ENCODE measurements at places on chromosomes 2 and 18.

DNA sequence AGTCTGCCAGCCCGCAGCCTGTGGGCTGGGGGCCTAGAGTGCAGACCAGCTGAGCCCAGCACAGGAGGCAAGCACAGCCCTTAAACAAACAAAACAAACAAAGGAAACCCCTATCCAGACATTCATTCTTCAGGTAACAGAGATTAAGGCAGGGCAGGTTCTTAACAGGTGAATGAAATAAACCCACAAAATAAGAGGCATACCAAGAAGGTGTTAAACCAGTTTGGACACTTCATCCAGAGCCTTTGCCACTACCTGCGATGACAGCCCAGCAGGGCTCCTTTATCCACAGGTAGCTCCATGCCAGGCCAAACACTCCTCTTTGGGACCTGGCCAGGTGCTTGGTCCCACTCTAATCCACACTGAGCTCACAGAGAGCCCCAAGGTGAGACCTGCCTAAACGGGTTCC lies 209.7 kb upstream of the SIX2 start:
- DNase-seq, result no peak

GRCh38 chr2:158482594-158482993 lies 25.8 kb downstream of the PKP4 start:
- DNase-seq, result no peak

GRCh38 chr2:162433491-162433890 lies 89.6 kb downstream of the GCA start:
- DNase-seq, result no peak

DNA sequence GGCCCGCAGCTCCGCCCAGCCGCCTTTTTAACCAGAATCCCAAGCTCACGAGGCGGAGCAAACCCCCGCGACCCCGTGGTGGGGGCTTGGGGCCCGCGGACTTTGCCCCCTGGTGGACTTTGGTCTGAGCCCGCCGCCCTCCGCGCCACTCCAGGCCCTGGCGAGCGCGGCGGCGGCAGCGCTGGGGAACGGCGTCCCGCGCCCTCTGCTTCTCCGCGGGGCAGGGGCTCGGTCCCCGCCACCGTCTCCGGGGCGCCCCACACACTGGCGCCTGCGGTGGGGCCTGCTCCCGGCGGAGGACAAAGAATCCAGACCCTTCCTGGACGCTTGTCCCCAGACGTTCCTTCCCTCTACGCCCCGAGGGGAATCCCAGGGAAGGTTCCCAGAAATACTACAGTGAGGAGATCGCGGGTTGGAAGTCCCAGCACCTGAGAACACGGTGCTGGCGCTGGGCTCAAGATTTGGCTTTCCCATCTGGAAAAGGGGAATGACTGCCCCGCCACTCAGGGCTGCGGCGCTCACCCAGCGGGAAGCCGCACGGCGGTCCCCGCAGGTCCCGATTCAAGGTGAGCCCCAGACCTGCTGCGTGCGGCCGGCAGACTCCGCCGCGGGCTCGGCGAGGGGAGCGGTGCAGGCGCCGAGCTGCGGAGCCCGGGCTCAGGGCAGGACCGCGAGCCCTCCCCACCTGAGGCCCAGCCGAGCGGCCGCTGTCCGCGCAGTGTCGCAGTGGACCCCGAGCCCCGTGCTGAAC lies at the start of gene HAAO:
HAAO (minus strand) TSS at position 1 of the 751 bp plus-strand sequence. CDS start 47 bp downstream, outside the sequence.
- DNase-seq, result no peak

DNA sequence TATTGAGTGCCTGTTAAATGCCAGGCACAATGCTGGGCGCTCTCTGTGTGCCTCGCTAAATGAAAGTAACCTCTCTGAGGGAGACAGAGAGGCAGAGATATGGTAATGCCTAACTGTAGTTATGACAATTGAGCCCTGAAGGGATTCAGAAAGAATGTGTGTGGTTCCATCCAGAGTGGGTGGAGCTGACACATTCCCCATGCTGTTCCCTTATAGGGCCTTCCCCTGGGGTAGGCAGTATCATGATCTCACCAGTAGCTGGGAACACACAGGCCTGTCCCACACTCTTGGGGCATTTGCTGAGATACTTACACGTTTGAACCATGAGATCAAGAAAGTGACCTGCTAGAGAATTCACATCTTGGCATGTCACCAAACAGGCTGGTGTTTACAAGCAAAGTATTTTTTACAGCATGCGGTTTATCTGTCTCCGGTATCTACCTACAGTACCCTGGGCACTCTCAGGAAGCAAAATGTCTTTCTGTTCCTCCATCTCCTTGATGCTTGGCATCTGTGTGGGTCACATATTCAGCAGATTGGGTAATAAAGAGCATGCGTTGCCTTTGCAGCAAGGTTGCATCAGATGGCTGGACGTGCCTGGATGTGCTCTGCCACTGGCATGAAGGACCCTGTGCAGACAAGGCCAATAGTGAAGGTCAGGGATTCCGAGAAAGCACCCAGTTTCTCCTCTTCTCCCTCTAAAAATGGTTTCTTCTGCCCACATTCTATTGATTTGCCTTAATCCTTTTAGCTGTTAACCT lies 9.4 kb downstream of the CTIF start:
- DNase-seq, result no peak

DNA sequence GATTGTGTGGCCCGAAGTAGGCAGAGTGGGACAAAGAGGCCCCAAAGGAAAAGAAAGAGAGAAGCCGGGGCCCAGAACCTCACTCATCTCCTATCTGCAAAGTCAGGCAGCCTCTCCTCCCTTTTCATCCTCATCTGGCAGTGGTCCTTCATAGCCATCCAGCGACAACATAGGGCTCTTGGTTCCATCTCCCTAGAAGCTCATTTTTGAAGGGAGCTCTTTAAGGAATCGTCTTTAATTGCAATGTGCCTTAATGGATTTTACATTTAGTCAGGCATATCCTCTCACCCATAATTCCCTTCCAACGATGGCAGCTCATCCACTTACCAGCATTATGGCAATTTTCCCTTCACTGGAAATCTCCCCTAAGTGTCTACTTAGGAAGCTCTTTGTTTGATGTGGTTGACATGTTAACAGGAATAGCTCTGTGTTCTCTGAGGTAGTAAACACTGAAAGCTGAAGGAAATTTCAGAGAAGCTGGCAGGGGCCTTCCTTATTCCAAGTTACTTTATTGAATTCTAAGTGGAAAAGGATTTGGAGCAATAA lies 780.6 kb downstream of the TSN start:
- DNase-seq, result no peak

DNA sequence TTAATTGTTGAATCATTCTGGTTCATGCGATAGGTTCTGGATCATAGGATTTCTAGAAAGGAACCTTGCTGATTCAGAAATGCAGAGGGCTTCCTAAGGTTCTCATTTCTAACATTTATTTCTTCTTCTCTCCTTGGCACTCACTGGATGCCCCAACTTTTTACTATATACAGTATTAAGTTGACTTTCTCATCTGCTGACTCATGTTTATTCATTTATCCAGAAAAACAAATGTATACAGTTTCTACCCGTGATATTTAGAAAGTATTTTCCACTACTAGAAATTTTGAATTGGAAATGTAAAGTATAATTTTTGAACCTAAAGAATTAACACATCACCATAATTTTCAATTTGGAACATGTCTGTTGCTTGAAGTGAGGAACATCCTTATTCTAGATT lies 32.2 kb upstream of the OTX1 start:
- no peak for DNase-seq

- DNase-seq, result no peak
These were observed 59.3 kb downstream of the ETAA1 start for GRCh38 chr2:67456428-67456827.

- no peak for DNase-seq
These were observed 6.1 kb downstream of the MPV17 start for GRCh38 chr2:27316655-27317412.

DNA sequence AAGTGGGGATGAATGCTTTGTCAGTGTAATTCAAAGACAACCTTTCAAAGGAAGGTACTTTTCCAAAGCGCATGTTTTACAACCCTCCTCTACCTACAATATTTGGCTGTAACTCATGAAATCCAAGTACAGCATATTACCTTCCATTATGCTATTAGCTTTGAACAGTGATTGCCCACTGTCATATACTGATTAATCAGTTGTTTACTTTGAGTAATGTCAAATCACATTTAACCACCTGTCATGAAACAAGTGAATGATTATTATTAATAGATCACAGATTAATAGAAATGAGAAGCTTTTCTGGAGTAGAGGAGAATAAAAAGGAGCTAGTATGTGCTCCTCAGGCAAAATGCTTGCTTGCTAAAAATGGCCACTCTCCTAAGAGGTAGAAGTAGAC lies 150.5 kb upstream of the SMAD7 start:
- DNase-seq, result no peak

GRCh38 chr18:66461344-66461743 lies 142.5 kb downstream of the CDH19 start:
- no peak for DNase-seq

DNA sequence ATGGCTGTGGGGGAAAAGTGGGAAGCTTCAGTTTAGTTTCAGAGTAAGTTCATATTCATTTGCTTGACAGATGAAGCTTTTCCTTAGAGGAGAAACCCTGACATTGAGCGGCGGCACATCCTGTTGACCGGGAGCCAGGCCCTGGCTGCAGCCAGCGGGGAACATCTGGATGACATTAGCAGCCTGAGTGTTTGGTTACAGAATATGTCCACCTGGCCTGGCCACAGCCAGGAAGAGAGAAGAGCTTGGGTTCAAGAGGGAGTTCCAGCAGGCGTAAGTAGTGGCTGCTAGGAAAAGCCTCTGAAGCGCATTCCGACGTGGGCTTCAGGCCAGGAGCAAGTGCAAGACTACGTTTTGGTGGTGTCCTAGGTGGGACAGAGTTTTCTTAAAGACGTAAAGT lies 144.9 kb upstream of the MYCN start:
- no peak for DNase-seq

DNA sequence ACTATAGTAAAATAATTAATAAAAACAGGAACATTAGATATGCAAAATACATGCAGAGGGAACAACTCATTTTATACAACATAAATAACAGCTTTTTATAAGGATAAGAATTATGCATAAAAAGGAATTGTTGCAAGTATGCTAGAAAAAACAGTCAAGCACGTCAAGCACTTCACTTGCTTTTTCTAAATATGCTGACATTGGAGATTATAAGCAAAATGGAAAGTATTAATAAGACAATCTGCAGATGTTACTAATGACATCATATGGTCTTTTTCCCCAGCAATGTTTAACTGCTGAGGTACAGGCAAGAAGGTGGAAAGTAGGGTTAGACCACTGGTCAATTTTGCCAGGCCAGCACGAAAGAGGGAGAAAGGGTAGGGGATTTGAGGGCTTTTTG lies 111.7 kb downstream of the HIBCH start:
- DNase-seq, result no peak

DNA sequence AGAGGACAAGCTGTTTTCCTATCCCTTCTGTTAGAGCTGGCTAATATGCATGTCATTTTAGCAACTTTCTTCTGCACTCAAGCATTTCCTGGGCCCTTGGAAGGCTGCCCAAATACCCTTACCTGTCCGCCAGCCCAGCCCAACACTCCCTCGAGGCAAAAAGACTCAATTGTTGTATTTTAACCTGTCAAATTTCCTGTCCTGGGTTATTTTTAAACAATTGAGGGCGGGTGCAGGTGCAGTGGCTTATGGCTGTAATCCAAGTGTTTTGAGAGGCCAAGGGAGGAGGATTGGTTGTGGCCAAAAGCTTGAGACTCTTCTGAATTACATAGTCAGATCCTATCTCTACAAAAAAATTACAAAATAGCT lies 125.0 kb upstream of the ARHGAP28 start:
- no peak for DNase-seq

DNA sequence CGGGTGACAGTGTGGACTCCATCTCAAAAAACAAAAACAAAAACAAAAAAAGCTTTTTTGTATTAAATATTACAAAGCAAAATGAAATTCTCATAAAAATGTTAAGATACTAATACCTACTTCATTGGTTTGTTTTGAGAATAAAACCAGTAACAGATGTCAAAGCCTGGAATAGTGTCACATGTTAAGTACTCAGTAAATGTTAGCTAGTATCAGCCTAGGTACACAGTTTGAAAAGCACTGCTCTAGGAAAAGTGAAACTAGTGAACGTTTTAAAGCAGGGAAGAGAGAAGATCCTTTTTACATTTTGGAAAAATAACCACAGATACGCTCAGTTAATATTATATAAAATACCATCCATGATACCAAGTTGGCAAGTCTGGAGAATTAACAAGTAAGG lies 37.1 kb upstream of the ADAM17 start:
- no peak for DNase-seq

GRCh38 chr2:216478151-216478550 lies 20.5 kb upstream of the RPL37A start:
- DNase-seq, result no peak

DNA sequence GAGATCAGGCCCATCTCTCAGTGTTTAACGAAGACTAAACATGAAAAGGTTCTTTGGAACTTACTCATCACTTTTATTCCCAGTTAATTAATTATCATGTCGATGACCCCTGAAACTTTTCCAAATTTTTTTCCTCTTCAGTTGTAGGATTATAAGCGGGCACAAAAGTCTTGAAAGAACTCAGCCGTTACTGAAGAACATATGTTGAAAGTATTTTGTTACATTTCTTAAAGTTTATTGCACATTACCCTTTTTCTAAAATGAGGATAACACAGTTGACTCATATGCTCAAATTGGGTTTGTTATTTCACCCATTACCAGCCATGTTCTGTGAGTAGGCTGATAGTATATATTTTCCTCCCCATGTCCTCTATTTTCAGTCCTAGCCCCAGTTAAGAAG lies 75.9 kb upstream of the COL3A1 start:
- DNase-seq, result no peak

DNA sequence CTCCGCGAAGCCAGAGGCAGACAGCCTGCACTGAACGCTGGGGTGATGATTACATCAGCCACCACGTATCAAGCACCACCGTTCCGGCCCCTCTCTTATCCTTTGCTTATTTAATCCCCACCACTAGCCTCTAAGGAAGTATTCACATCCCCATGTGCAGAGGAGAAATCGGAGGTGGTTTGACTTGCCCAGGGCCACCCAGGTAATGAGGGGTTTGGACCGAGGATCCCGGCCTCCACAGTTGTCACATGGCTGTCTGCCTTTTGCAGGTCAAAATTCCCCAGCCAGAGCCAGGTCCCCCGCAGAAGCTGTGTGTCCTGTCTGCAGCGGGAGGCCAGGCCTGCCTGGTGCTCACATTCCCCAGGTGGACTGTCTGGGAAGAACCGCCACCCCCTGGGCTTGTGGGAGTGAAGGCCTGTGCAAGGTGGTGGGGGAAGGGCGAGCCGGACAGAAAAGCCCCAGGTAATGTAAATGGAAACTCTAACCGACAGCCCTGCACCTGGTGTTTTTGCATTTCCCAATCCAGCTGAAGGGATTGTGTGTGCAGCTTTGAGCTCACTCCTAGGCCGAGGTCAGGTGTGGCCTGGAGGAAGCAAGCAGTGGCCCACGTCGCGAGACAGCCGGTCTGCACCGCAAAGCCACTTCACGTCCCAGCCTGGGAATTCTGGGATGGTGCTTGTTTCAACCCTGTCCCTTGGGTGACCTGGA lies 108.5 kb upstream of the ID2 start:
- DNase-seq, result no peak

- no peak for DNase-seq
These were observed 16.3 kb upstream of the GAL3ST2 start for GRCh38 chr2:241760301-241760771.

GRCh38 chr18:8747440-8747937 lies 42.1 kb downstream of the MTCL1 start:
- no peak for DNase-seq

GRCh38 chr2:6866275-6866671 lies 566 bp upstream of the CMPK2 start:
- DNase-seq, result peak; percentile 18

GRCh38 chr2:123502931-123503330 lies 522.2 kb upstream of the CNTNAP5 start:
- no peak for DNase-seq

Data from T follicular helper cell (primary cell).